ENCODE measurements at places on chromosomes 4 and X.

DNA sequence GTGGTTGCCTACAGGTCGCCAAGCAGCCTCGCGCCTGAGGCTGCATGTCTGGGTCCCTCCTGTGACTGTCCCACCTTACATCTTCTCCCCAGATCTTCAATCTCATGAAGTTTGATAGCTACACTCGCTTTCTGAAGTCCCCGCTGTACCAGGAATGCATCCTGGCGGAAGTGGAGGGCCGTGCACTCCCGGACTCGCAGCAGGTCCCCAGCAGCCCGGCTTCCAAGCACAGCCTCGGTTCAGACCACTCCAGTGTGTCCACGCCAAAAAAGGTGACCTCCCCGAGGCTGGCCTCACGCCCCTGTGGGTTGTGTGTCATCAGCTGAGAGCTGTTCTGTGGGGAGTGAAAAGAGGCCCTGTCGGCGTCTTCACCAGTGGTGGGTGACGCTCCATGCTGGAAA lies 24.9 kb upstream of the HGFAC start:
- no peak for DNase-seq

GRCh38 chr4:13986548-13986947 lies 359.0 kb upstream of the BOD1L1 start:
- DNase-seq, result no peak

DNA sequence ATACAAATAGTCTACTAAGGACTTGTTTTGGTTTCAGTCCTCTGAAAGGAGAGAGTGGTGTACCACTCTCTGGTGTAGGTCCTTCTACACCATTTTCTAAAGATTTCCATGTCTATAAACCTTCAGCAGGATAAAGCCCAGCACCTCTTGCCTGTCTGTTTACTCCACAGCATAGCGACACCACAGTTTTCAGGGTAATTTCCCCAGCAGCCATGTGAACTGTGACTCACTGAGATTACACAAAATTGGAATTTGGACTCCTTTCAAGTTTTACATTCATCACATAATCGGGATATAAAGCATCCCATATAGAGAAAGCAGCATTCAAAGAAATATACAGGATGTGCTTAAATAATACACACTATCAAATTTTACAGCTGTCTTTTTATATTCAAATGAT lies 229.6 kb downstream of the PRDM5 start:
- no peak for DNase-seq

DNA sequence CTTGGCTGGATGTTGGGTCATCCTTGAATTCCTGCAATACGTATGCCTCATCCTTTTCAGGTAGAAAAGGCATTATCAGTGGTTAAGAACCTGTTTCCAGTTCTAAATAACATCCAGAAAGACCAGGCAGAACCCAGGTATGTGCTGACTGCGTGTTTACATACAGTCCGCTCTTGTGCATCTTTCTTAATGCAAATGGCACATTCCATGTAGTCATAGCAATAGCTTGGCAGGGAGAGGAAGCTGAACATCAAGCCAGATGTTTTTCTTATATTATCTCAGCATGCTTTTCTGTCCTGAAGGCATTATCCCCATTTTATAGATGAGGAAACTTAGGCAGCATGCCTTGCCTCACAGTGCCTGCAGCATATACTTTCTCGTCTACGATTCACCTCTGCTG lies 2.1 kb downstream of the DCLK2 start:
- no peak for DNase-seq

DNA sequence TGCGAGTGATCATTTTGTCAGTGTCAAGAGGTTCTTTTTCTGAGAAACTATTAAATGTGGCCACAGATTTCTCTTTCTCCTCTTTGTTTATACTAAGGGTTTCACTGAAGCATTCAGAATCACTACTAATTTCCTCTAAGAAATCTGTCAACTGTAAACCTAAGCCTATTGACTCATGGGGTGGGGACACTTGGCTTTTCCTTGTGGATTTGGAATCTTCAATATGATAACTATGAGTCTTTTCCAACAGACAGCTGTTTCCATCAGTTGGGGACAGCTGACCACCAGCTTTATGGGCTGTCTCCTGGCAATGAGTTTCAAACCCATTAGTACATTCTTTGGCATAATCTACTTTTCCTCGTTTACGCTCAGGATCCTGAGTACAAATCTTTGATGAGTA lies 13.8 kb downstream of the PGRMC1 start:
- DNase-seq, result no peak

- DNase-seq, result no peak
These were observed 16.5 kb upstream of the RHOH start for GRCh38 chr4:40180356-40180755.

DNA sequence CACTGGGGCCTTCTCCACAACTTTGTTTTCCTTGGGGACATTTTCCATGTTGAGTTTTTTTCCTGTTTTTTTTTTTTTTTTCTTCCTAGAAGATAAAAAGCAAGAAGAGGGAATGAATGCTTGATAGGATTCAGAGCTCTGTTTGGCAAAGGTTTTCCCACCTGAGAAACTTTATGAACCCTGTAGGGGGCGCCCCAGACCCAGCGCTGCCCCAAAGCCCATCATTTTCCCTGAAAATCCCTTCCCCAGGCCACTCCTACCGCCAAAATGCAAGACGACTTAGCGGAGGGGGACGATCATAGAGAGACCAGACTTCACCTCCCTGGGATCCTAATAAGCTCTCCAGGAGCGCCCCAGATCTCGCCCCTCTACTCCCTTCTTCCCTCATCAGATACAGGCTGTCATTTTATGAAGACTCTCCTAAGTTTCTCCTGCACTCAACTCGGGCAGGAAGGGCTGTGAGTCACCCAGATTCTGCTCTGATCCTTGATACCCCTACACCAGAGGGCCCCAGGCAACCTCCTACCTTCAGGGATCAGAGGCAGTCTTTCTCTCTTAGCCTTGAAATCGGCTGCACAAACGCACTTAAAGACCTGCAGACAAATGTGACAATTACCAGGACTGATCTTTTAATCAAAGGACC lies 1.4 kb downstream of the BEX5 start:
- DNase-seq, result no peak

- no peak for DNase-seq
These were observed 10.1 kb downstream of the AIFM1 start for GRCh38 chrX:130155564-130155963.

DNA sequence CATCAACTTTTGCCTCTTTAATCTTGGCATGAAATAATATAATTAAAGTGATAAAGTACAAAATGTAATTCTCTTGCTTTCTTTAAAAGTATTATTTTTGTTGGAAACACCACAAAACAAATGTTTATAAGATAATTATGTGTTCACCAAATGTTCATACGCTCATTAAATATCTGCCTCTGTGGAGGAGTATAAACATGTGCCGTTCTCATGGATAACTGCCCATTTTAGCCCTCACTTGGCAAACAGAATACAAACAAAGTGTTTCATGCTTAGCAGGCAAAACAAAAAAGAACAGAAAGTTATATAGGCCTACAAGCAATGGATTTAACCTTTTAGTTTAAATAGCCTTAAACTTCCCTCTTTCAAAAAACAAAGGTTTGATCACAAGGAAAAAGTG lies 800.5 kb upstream of the DIAPH2 start:
- DNase-seq, result no peak

DNA sequence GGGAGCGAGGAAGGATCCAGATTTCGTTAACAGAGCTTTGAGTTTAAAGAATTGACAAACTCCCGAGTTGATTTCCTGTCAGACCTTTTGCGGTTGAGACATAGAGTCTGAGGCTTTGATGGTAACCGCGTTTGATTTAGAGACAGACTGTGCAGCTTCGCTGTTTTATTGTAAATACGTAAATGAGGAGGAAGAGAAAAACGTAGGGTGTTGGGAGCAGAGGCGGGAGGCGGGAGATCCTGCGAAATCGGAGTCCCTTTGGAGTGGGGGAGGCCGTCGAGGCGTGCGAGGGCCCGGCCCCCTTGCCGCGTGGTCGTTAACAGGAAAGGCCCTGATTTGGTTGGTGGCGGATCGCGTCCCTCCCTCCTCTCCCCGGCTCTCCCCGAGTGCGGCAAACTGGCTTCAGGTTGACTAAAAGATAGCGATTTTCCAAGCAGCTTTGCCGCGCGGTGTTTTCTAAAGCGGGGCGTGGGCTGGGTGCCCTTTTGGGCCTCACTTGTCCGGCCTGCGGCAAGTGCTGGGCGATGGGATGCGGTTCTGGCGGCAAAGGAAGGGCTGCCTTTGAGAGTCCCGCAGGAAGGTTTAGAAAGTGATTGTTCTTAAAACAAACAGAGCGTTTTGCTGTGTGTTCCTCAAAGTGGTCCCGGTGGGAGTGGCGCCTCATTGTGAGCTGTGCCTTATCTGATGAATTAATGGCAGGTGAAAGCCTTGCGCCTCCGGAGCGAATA lies 857 bp downstream of the SCML1 start:
- no peak for DNase-seq

DNA sequence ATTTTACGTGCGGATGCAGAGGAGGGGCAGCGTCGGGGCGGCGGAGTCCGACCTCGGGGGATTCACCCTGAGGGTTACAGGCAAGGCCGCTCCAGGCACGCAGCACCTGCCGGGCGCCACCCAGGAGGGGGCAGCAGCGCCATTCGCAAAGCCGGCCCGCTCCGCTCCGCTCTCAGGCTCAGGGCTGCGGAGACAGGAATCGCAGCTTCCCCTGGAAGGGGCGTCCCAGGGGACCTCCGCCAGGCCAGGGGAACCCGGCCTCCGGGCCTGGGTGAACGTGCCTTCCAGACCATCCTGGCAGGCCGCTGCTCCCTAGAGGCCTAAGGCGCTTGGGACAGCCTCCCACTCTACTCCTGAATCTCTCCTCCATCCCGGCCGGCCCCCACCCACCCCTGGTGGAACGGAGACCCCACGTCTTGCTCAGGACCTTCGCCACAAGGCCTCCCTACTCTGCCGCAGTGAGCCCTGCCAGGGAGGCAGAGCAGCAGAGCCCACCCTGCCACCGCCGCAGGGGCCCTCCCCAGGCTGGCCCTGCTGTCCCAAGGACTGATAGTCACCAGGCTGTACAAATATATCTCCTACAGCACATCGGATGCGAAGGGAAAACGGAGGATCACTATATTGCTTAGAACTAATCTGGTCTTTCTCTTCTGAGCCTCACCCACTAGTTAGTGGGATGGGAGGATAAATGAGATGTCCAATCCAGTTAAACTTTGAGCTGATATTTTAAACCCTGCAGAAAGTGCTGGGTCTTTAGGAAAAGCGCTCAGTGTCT lies 115.0 kb downstream of the SMIM20 start:
- DNase-seq, result peak; percentile 63

- no peak for DNase-seq
These were observed 14.9 kb upstream of the RRAGB start for GRCh38 chrX:55702671-55703070.

DNA sequence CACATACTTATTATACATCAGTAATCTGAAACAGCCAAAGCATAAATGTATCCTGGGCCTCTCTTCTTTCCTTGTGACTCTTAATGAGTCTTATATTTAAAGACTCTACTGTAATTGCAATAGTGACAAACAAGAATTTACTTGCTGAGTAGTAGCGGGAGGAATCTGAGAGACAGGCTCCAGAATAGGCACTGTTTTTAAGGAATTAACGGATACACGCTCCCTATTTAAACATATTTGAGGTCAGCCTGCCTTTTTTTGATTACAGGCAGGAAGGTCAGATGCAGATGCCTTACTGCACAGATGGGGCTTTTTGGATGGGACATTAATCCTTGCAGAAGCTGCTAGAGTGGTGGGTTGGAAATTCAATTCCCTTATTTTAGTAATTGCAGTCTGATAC lies 196.3 kb upstream of the ANXA3 start:
- DNase-seq, result no peak

GRCh38 chr4:119016636-119017035 lies 119.0 kb upstream of the MYOZ2 start:
- DNase-seq, result no peak

DNA sequence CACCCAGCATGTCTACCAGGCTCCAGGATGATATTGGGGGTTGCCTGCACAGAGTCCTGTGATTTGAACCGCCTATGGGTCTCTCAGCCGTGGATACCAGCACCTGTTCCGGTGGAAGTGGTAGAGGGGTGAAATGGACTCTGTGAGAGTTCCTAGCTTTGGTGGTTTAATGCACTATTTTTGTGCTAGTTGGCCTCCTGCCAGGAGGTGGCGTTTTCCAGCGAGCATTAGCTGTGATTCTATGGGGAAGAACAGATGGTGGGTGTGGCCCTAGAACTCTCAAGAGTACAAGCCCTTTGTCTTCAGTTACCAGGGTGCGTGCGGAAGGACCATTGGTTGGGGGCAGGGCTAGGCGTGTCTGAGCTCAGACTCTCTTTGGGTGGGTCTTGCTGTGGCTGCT lies 316.9 kb upstream of the AMOT start:
- no peak for DNase-seq

DNA sequence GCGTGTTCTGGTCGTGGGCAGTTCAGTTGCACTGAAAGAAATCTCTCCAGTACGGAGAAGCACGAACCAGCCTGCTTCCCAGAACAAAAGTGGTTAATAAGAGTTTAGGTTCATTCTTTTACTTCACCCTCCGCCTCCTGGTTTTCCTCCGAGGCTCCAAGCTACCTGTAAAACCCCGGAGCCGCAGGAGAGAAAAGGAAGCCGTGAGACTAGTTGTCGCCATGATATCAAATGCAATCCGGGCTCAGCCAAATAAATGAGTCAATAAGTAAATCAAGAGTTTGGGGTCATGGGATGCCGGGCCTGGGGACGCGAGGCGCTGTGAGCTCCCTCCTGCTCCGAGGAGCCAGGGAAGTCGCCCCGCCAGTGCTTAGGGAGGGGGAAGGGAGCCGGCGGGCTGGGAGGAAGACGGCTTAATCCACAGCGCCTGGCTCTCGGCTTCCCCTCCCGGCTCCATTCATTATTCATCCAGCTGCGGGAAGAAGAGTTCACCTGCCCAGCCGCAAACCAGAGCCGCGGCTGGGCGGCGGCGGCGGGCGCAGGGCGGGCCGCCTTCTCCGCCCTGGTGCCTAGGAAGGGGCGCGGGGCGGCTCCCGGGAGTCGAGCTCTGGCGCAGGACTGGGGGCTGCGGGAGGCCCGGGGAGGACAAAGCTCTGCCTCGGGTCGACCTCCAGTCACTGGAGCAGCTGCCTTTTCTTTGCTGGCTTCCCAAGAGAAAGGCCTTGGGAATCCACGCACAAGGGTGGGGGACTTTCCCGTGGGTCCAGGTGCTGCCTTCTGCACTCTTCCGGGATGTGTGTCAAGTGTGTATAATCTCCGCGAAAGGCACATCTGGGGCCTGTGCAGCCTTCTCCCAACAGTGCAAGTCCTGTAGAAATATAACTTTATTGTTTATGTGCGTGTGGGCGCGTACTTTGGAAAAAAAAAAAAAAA lies 1.7 kb downstream of the FRAS1 start:
- no peak for DNase-seq

DNA sequence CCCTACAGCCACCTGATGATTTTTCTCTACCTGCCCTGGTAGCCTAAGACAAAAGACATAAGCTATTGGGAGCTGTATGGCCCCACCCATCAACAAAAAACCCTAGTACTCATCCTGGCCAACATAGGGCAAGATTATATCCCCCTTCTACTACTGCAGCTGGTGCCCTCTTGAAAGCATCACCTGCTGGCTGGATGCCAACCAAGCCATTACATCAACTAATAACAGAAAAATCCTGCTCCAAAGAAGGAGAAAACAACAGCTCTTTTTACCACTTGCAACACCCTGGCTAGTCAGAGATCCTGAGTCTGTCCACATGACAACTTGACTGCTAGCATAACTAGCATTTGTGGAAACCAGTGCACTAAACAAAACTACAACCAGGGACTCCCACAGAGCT lies 43.6 kb upstream of the UPRT start:
- DNase-seq, result no peak

- DNase-seq, result no peak
These were observed 22.7 kb downstream of the SMPX start for GRCh38 chrX:21735038-21735767.
